ENCODE measurements at places on chromosomes 2 and 18.
A peak's percentile ranks its signal among the peaks of the same experiment; 100 is the strongest.

GRCh38 chr2:219619235-219619634 lies 8.2 kb upstream of the SLC4A3 start:
- DNase-seq, result no peak

- DNase-seq, result no peak
Observed at GRCh38 chr2:100721693-100722092, 98.2 kb upstream of the NPAS2 start.

GRCh38 chr2:97011977-97012569 lies 25.7 kb upstream of the FAM178B start:
- peak; percentile 23 for DNase-seq

DNA sequence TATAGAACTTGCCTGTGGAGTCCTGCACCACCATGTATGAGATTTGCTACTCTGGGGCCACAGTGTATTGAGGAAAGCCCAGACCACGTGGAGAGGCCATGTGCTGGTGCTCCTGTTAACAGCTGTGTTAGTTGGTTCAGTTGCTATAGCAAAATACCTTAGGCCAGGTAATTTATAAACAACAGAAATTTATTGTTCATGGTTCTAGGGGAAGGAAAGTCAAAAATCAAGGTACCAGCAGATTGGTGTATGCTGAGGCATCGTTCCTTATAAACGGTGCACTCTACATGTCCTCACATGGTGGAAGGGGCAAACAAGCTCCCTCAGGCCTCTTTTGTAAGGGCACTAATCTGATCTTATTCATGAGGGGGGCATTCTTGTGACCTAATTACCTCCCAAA lies 272.3 kb upstream of the FBXO11 start:
- DNase-seq, result no peak

DNA sequence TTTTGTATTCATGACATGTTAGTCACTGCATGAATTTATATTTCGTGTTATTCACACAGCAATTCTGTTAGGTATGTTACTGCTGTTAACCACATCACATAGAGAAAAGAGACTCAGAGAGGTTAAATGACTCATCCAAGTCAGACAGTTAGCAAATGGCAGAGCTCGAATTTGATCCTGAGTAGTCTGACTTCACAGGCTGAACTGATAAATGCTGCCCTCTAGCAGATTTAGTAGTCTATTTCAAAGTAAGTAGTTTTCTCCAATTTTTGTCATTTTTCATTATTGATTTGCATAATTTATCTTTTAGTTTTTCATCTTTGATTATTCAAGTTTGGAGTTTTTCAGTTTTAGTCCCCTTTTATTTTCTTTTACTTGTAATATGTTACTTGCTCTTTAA lies 58.3 kb downstream of the WDR7 start:
- peak; percentile 34 for DNase-seq

DNA sequence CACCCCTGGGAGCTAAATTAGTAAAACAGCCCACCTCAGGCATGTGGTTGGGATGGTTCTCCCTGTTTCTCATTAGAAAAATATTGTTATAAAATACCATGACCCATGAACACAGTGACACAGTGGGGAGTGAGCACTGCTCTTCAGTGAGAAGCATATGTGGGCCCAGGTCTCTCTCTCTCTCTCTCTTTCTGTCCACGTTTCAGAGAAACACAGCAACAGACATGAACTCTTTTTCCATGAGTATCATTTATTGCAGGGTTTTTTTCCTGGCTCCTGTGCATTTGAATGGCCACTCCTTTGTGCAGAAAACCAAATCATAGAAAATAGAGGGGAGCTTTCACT lies 41.2 kb downstream of the CYRIA start:
- no peak for DNase-seq

DNA sequence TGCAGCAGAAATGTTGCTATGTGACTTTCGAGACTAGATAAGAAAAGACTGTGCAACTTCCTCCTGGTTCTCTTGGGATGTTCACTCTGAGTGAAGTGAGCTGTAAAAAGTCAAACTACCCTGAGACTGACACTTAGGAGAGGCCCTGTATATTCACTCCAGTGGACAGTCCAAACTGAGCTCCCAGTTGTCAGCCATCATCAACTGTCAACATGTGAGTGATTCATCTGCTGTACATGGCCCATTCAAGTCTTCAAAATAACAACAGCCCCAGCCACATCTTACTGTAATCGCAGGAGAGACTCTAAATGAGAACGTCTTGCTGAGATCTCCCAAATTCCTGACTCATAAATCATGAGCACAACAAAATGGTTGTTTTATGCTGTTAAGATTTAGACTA lies 8.5 kb upstream of the UNC80 start:
- no peak for DNase-seq

- DNase-seq, result peak; percentile 45
Observed at GRCh38 chr2:232113821-232114220, 152.3 kb downstream of the DIS3L2 start.

DNA sequence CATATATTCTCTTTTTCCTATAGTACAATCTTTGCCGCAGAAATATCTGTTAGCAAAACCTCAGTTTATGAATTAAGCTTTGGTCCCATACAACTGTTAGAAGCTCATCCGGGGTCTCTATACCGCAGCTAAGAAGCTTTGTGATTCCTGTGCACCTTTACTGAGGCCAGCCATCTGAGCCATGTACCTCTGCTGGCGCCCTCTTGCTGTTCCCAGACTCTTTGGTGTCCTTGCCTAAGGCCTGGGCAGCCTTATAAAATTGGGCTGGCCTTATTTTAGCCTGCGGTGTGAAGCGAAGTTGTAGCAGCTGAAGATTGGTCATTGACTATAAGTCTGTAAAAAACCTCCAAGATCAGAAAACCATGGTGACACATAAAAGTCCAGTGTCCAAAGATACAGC lies 1135.1 kb upstream of the CHAC2 start:
- DNase-seq, result no peak

DNA sequence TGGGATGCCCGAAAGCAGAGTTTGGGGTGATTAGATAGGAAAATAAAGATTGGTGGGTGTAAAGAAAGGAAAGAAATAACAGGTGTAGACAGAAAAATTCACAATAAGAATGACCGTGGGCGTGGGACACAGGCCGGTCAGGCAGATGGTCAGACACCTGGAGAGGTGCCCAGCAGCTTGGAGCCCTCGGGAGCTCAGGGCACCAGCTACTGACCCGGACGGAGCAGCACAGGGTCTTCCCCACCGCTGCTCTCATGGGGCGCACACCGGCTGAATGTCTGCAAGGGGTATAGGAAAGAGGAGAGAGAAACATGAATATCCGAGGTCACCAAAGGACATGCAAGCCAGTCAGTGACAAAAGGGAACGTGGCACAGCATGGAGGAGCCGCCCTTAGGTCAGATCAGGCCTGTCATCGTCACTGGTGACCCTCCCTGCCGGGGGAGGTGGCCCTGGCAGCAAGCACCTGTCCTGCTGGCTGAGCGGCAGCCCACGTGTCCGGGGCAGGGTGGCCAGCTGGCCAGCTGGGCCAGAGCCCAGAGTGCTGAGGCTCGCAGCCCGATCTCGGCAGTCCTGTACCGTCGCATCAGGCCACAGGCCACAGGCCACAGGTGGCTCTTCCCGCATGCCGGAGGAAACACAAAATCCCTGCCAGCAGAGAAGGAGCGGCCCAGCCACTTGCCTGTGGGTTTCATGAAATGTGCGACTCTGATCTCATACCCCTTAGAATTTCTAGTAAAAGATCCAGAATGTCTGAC lies 112.0 kb upstream of the NDUFV2 start:
- DNase-seq, result no peak

GRCh38 chr2:240402566-240403272 lies 32.7 kb upstream of the GPC1 start:
- no peak for DNase-seq

GRCh38 chr18:23143016-23143814 lies 7.9 kb downstream of the CABLES1 start:
- no peak for DNase-seq

GRCh38 chr2:128287780-128288735 lies 30.6 kb downstream of the HS6ST1 start:
- DNase-seq, result no peak

- DNase-seq, result no peak
Observed at GRCh38 chr18:57429167-57430078, 5.8 kb upstream of the ONECUT2 start.

GRCh38 chr18:62751341-62751821 lies 36.0 kb downstream of the PHLPP1 start:
- no peak for DNase-seq

Measured in activated CD4-positive, alpha-beta memory T cell treated with anti-CD3 and anti-CD28 coated beads, Interleukin-2, amount 10 ng/mL, durations not matched to agents 7 days and 5 days (primary cell).